ENCODE measurements at places on chromosomes 1 and 21.

DNA sequence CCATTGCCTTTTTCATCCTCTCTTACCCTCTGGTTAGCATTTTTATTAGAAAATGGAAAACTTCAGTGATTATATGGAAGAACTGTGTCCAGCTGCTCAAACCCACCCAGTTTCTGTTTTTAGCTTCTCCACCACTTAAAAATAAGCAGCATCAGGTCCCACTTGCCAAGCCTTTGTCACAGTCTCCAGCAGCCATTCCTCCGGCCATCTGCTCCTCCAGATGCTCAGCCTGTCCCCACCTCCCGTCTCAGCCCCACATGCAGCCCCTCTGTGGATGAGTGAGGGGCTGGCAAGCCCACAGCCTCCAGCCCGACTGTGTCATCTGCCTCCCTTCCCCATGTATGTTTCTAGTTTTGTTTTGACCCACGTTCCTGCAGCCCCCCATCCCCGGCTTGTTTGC, 289.7 kb downstream of the HHAT start:
- DNase-seq = no peak

- peak; percentile 55 for DNase-seq
Measured at GRCh38 chr1:205918955-205919746, 24.1 kb downstream of the SLC26A9 start.

- DNase-seq = no peak
Measured at GRCh38 chr1:998745-998994, 1.2 kb downstream of the HES4 start.

GRCh38 chr1:213989002-213989855, 1.5 kb downstream of the PROX1 start:
- no peak for DNase-seq

DNA sequence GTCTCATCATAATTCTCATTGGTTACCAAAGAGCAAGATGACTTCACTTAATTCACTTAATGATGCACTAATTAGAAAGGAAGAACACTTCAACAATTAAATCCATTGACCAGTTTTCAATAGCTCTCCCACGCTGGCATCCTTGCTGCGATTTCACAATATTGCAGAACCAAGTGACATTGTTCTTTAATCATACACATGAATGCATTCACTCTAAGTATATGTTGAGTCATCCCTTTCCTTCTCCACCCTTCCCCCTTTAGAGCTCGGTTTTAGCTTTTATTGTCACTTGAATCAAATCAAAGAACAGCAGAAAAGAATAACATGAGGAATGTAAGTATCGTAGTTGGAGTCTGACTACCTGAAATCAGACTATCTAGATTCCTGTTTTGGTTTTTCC, 233.6 kb upstream of the FMN2 start:
- DNase-seq = no peak

DNA sequence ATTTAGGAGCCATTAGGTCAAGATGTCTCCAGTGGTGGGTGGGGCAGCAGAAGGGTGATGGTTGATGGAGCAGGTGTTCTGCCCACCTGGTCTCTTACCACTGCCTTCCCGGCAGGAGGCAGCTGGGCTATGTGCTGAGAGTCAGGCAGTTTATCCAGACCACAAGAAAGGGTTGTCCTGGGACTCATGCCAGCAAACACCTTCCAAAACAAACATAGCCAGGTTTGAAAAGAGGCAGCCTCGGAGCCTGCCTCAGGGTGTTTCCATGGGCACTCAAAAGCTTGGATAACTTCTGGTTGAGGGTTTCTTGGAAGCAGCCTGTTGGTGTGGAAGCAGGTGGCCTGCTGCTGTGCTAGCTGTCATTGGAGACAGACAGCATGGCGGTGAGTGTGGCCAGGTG, 187.2 kb downstream of the PCP4 start:
- no peak for DNase-seq

- no peak for DNase-seq
Measured at GRCh38 chr21:16476056-16476825, 746.5 kb downstream of the USP25 start.

GRCh38 chr1:199303035-199303434, 664.2 kb downstream of the PTPRC start:
- no peak for DNase-seq

GRCh38 chr1:240190881-240191401, 99.3 kb downstream of the FMN2 start:
- no peak for DNase-seq

DNA sequence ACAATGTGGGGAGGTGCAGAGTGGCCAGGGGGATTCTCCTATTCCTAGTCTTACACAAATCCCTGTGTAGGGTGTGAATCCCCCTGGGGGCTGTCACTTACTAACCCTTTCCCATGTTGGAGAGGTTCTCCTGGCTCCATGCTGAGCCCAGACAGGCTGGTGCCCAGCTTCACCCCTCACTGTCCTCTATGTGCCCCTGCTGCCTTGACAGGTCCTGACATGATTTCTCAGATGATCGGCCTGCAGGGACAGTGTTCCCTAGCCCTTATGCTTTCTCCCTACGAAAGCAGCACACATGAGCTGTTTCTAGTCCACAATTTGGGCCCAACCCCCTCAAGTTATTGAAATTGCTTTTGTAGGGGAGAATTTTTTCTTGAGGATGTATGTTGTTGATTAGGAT, 68.9 kb upstream of the FAM78B start:
- no peak for DNase-seq

Data from stimulated activated CD8-positive, alpha-beta memory T cell treated with anti-CD3 and anti-CD28 coated beads, Interleukin-15, amount 100 ng/mL, for 24 hours (primary cell).